ENCODE measurements at places on chromosomes 2 and 18. TPM values are rescaled to one million over a fixed set of nuclear protein-coding genes. Genes with fewer than 3 reads are reported as not detected.

DNA sequence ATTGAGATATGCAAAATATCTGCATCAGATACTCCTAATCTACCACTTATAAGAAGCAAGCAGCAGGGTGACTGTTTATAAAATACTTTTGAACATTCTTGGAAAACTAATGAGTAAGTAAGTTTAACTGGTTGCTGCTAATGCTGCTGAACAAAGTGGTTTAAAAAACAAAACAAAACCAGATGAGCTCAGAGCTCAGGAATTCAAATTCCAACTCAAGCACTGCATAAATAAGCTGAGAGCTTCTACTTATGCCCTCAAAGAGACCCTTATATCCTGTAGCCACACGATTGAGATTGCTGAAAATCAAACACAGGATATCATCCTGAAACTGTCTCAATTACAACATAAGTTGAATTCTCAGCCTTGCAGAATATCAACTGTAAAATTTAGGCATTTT, 62.3 kb upstream of the NYAP2 start:
- no peak for DNase-seq
- no peak overlapping the region for H3K4me3 ChIP-seq
- H3K36me3 ChIP-seq = no peaks in the 10 kb centered on the region
- peaks cover 36% of the 10 kb centered on the region for H3K4me1 ChIP-seq
- H3K27me3 ChIP-seq = no peaks in the 10 kb centered on the region
- H3K27ac ChIP-seq = peak overlapping the region; percentile 33

Gene C2orf80
- not detected for total RNA-seq

DNA sequence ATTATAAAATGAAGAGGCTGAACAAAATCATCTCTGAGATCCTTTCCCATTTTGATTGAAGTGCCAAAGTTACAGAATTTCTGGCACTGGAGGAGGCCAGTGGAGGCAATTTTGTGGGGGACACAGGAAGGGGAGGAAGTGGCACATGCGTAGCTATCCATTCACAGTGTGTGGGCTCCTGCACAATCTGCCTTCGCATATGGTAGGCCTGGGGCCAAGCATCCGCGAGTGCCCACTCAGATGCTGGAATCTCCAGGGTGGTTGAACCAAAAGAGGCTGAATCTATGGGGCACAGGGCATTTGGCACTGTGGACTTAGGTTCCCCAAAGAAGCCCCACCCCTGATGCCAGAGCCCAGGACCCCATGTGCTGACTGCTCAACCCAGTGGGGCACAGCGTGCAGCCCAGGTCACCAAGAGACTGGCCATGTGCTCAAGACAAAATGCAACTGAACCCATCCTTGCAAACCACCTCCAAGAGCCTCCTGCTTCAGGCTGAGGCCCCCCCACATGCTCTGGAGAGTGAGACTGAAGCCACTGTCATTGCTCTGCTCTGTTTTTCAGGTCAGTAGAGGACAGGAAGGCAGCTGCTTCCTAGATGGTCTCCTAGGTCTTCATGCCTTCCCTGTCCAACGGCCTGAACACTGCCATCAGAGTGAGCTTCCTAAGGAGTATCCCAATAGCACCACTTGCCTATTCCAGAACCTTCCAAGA, 28.5 kb downstream of the ST8SIA5 start:
- DNase-seq = no peak
- no peaks in the 10 kb centered on the region for H3K27me3 ChIP-seq
- no peaks in the 10 kb centered on the region for H3K4me1 ChIP-seq

- peaks cover 41% of the 10 kb centered on the region for H3K36me3 ChIP-seq
- H3K4me1 ChIP-seq = no peaks in the 10 kb centered on the region
- H3K27ac ChIP-seq = no peak overlapping the region
- H3K27me3 ChIP-seq = no peaks in the 10 kb centered on the region
- DNase-seq = no peak
Measured at GRCh38 chr2:39281391-39281790, 37.6 kb upstream of the CDKL4 start.

GRCh38 chr2:57465967-57466366, 580.6 kb upstream of the VRK2 start:
- H3K4me1 ChIP-seq = no peaks in the 10 kb centered on the region
- no peaks in the 10 kb centered on the region for H3K27me3 ChIP-seq
- no peak overlapping the region for H3K27ac ChIP-seq
- H3K36me3 ChIP-seq = no peaks in the 10 kb centered on the region
- no peak for DNase-seq

- no peak overlapping the region for H3K27ac ChIP-seq
- 0 out of 2 replicates have a peak, but pooled peaks cover 4% of the 10 kb centered on the region for H3K4me1 ChIP-seq
- no peaks in the 10 kb centered on the region for H3K27me3 ChIP-seq
- no peak for DNase-seq
- no peak overlapping the region for H3K4me3 ChIP-seq
Measured at GRCh38 chr2:19114754-19115231, 243.6 kb downstream of the OSR1 start.

GRCh38 chr2:150006591-150006990, 419.0 kb upstream of the MMADHC start:
- no peaks in the 10 kb centered on the region for H3K36me3 ChIP-seq
- no peaks in the 10 kb centered on the region for H3K4me1 ChIP-seq
- DNase-seq = no peak
- no peaks in the 10 kb centered on the region for H3K27me3 ChIP-seq

DNA sequence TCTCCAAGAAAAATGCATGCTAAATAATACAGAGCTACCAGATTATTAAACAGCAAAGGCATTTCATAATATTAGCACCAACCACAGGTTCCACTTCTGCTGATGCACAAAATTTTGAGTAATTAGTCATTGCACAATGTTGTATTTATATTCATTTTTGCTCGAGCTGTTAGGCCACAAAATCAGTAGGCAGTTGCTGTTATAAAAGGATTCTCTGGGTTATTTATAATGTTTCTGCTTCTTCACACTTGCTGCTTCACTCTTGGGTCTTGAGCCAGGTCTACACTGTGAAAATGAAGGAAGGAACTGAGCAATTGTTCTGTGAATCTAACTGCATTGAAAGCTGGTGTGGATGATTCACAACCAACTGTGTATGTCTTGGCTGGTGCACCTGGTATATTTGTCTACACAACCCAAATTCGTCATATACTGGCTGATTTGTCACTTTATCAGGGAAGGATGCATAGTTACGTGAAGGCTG, 38.3 kb downstream of the MRPL33 start:
- H3K36me3 ChIP-seq = no peaks in the 10 kb centered on the region
- H3K4me3 ChIP-seq = no peak overlapping the region
- H3K27ac ChIP-seq = peak overlapping the region; percentile 36
- DNase-seq = peak; percentile 68
- H3K4me1 ChIP-seq = peaks cover 27% of the 10 kb centered on the region

GRCh38 chr2:200379481-200380090, 73.1 kb downstream of the SPATS2L start:
- DNase-seq = no peak
- peaks cover 53% of the 10 kb centered on the region for H3K4me1 ChIP-seq
- no peaks in the 10 kb centered on the region for H3K27me3 ChIP-seq
- no peak overlapping the region for H3K4me3 ChIP-seq
- H3K36me3 ChIP-seq = no peaks in the 10 kb centered on the region

Gene MC4R
- total RNA-seq = not detected

- H3K36me3 ChIP-seq = no peaks in the 10 kb centered on the region
- H3K27me3 ChIP-seq = no peaks in the 10 kb centered on the region
- H3K4me1 ChIP-seq = peaks cover 43% of the 10 kb centered on the region
- DNase-seq = peak; percentile 37
- 0 out of 2 replicates have a peak overlapping the region, but pooled peaks have one; percentile 95 for H3K27ac ChIP-seq
Measured at GRCh38 chr18:10928772-10929373, 220.5 kb downstream of the PIEZO2 start.

- H3K27me3 ChIP-seq = no peaks in the 10 kb centered on the region
- H3K4me3 ChIP-seq = no peak overlapping the region
- no peaks in the 10 kb centered on the region for H3K36me3 ChIP-seq
- no peak overlapping the region for H3K27ac ChIP-seq
Measured at GRCh38 chr2:102442967-102443828, 20.2 kb downstream of the IL18RAP start.

- H3K27ac ChIP-seq = peak overlapping the region; percentile 17
- DNase-seq = peak; percentile 31
- peaks cover 15% of the 10 kb centered on the region for H3K4me1 ChIP-seq
Measured at GRCh38 chr2:174153757-174154680, 94.3 kb downstream of the OLA1 start.

GRCh38 chr2:122960759-122961641, 1064.1 kb upstream of the CNTNAP5 start:
- no peak for DNase-seq
- H3K27ac ChIP-seq = no peak overlapping the region
- no peaks in the 10 kb centered on the region for H3K27me3 ChIP-seq
- no peak overlapping the region for H3K4me3 ChIP-seq

- no peak for DNase-seq
- no peak overlapping the region for H3K27ac ChIP-seq
- H3K36me3 ChIP-seq = no peaks in the 10 kb centered on the region
- H3K27me3 ChIP-seq = no peaks in the 10 kb centered on the region
- no peak overlapping the region for H3K4me3 ChIP-seq
- H3K4me1 ChIP-seq = no peaks in the 10 kb centered on the region
Measured at GRCh38 chr18:69897397-69898108, 50.1 kb downstream of the CD226 start.

DNA sequence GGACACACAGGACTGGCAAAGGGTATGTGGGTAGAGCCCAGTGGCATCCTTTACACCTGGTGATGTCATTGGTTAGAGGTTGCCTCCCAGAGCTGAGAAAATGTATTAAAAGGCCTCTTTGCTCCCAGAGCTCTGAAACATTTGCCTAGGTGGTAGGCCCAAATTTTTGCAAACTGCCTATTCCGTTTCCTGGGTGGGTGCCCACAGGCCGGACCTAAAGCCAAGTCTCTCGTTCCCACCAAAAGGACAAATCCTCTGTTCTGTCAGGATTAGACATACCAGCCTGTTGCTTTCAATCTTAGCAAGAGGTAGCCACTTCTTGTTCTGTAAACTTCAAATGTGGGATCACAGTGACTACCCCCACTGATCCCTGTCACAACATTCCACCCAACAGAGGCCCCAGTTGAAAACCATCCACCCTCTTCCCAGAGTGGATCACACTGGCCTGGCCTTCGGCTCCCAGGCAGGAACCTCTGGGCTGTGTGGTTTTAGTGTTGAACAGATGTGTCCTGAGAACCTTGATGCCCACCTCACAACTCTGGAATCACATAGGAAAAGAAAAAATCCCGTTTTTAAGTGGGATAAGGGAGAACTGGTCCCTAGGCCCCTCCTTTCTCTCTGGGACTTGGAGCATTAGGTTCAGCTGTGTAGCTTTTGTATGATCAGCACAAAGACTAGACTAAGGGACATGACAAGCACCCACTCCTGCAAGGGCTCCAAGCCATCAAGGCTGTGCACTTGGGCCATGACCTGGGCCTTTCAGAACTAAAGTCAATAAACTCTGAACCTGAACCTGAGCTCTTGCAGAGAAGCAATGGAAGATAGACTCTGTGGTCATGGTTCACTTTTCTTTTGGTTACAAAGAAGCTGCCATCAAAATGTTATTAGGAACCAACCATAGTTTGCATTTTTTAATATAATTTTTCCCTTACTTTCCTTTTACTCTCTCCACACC, 211.3 kb downstream of the CYP26B1 start:
- H3K27ac ChIP-seq = no peak overlapping the region
- no peak for DNase-seq
- no peaks in the 10 kb centered on the region for H3K4me1 ChIP-seq
- no peak overlapping the region for H3K4me3 ChIP-seq
- no peaks in the 10 kb centered on the region for H3K36me3 ChIP-seq

Gene ORC4
- 49.5 TPM for total RNA-seq

DNA sequence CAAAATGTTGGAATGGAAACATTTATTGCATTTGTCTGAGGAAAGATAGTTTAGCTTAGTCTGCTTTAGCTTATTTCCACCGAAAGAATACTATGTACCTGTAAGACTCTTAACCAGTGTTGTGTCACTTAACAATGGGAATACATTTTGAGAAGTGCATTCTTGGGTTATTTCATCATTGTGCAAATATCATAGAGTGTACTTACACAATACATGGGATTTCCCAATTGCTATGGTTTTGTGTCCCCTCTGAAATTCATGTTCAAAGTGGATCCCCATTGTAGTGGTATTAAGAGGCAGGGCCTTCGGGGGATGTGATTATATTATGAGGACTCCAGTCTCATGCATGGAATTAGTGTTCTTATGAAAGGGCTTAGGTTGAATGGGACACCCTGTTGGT, 249.4 kb upstream of the UBE2E3 start:
- peaks cover 25% of the 10 kb centered on the region for H3K4me1 ChIP-seq
- no peaks in the 10 kb centered on the region for H3K36me3 ChIP-seq
- no peaks in the 10 kb centered on the region for H3K27me3 ChIP-seq
- no peak overlapping the region for H3K4me3 ChIP-seq

DNA sequence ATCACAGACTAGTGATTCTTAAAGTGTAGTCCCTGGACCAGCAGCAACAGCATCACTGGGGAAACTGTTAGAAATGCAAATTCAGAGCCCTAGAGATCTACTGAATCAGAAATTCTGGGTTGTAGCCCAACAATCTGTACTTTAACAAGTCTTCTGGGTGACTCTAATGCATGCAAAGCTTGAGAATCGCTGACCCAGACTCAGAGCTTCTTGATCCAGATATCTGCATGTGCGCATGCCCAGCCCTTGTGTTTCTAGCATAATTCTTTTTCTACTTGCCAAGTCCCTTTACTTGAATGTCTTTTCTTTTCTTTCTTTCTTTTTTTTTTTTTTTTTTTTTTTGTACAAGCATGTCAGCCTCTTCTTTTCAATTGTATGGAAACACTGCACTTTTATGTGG, 60.4 kb downstream of the FIGN start:
- no peaks in the 10 kb centered on the region for H3K36me3 ChIP-seq
- no peak for DNase-seq
- H3K27me3 ChIP-seq = no peaks in the 10 kb centered on the region
